ENCODE measurements at places on chromosomes 11 and 22. TPM values are rescaled to one million over a fixed set of nuclear protein-coding genes. Genes with fewer than 3 reads are reported as not detected.

GRCh38 chr22:27488456-27489177, 312.9 kb downstream of the MN1 start:
- no peak for DNase-seq

DNA sequence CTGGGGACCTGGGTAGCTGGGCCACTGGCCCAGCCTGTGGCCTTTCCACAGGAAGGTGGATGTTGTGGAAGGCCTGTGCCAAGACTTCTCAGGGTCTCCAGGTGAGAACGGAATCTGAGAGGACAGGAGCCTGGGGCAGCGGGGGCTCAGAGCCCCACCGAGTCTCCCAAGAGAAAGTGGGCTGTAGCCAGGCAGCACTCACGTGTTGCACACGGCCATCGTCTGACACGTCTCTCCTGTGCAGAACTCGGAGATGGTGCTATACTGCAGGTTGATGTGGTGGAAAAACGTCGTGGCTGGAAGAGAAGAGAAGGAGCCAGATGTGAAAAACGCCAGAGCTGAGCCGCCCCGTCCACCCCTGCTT, 6.4 kb downstream of the MOB2 start:
- DNase-seq = no peak

DNA sequence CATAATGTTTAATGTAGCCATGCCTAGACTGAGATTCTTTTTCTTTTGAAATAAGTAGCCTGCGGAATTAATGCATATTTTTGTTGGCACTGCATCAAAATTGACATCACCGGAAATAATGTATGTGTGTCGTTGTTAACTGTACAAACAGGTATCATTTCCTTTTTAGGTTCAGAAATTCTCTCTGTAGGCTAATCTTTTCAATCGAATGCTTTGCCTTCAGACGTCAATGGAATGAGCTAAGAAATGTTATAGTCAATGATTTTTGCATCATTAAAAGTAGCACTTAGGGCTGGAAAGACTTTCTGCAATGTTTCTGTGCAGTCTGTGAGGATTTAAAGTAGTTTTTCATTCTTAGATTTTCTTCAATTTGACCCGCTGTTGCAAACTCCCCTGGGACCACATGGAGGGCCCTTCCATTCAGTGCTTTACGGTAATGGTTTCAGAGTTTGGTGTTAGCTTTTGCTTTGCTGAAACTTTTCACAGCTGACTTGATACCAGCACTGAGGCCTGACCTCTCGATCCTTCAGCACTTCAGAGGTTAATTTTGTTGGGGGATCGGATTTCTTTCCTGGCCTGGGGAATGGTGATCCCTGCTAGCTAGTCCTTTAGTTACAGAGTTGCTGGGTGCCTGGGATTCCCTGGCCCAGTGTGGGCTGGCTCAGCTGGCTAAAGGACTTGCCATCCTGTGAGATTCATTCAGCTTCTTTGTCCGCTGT, 137.8 kb downstream of the DBX1 start:
- no peak for DNase-seq

DNA sequence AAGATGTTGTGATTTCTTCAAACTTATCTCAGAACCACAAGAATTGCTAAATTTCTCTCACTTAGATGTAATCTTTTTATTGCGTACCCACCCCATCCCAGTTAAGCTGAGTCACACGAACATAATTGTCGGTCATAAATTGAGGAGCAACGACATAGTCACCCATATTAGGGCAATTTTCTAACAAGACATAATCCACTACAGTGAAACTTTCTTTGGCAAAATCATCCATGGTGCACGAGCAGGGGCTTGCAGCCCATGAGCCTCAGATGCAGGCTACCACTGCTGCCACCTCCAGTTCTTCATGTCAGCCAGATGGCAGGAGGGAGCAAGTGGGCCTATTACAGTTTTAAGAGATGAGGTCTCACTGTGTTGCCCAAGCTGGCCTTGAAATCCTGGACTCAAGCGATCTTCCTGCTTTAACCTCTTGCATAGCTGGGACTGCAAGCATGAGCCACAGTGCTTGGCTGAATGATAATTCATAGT, 70.3 kb upstream of the GRK2 start:
- DNase-seq = no peak

DNA sequence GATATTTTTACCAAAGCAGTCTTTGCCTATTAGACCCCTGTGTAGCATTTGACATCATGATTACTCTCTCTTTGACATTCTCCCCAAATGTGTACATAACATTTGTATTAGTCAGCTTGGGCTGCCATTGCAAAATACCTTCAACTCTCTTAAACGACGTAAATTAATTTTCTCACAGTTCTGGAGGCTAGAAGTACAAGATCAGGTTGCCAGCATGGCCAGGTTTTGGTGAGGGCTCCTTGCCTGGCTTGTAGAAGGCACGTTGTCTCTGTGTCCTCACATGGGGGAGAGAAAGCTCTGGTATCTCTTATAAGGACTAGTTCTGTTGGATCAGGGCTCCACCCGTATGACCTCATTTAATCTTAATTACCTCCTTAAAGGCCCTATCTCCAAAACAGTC, 12.3 kb upstream of the DLAT start:
- DNase-seq = no peak

- no peak for DNase-seq
Observed at GRCh38 chr11:88447281-88447680, 109.7 kb upstream of the CTSC start.

GRCh38 chr11:44177905-44178304, 82.4 kb downstream of the EXT2 start:
- DNase-seq = no peak

DNA sequence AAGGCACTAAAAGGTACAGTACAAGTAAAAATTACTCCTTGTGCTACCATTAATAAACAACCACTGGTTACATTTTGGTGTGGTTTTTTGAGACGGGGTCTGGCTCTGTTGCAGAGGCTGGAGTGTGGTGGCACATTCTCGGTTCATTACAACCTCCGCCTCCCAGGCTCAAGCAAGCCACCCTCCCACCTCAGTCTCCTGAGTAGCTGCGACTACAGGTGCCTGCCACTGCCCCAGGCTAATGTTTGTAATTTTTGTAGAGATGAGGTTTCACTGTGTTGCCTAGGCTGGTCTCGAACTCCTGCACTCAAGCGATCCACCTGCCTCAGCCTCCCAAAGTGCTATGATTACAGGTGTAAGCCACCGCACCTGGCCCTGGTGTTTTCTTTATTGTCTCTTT, 20.8 kb downstream of the TAF1D start:
- no peak for DNase-seq

DNA sequence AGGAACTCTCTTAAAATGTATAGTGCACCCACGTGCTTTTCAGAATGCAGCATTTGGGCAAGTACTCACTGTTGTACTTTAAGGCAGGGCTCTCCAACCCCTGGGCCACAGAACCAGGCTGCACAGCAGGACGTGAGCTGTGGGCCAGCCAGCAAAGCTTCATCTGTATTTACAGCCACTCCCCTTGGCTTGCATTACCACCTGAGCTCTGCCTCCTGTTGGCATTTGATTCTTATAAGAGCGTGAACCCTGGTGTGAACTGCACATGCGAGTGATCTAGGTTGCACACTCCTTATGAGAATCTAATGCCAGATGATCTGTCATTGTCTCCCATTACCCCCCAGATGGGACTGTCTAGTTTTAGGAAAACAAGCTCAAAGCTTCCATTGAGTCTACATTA, 3.0 kb downstream of the C11orf58 start:
- no peak for DNase-seq

GRCh38 chr11:85947431-85948272, 92.5 kb downstream of the CCDC83 start:
- no peak for DNase-seq

GRCh38 chr11:116533186-116533825, 239.5 kb downstream of the BUD13 start:
- DNase-seq = no peak

- DNase-seq = no peak
Observed at GRCh38 chr11:132054822-132055221, 684.4 kb downstream of the NTM start.

GRCh38 chr22:40823426-40823825, 4.3 kb upstream of the SLC25A17 start:
- DNase-seq = no peak

- no peak for DNase-seq
Observed at GRCh38 chr11:101169944-101170343, 40.3 kb upstream of the PGR start.

DNA sequence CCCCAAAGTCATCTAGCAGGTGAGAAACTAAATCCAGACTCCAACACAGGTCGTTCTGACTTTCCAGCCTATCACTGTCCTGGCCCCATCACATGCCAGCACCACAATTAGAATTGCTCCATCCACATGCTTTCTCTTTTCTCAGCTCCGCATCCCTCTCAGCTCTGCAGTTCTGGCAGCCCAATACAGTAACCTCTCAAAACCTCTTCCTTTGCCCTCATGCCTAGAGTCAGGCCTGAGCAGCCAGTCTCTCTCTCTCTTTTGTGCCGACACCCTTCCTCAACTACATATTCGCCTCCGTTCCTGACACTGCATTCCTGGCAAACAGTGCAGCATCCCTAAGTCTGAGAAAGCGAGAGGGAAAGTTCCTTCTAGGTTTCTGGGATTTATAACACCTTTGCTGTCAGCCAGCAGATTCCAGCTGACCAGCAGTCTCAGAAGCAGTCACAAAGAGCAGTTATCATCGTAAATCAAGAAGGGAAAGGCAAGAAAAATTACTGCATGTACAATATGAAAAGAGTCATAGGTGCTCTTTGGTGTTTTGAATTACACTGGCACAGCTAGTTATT, 258.0 kb downstream of the FAT3 start:
- no peak for DNase-seq

GRCh38 chr11:78377625-78378418, 39.8 kb downstream of the GAB2 start:
- no peak for DNase-seq

GRCh38 chr11:9799886-9800285, 136.0 kb downstream of the SWAP70 start:
- DNase-seq = no peak

DNA sequence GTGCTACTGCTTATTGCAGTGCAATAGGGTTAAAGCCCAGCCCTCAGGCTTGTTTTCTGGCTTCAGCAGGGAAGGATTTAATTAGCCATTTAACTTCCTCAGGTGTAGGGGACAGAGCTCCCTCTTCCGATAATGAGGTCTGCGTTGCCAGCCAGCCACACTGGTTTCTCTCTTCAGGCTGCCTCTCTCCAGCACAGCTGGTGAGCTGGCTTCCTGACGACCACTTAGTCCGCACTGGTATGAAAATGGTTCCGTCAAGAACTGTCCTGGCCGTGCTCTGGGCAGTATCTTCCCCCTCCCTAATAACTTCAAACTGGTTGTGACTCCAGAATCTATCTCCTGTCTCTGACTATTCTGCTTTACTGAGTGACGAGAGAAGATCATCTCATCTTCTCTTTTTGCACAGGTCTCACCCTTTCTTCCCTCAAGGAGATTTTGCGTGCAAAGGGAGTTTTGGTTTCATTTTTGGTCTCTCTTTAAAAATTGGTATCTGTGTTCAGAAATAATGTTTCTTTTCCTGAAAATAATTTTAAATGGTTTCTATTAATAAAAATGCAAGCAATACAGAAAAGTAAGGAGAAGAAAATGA, 49.2 kb downstream of the CNTN5 start:
- DNase-seq = peak; percentile 16

DNA sequence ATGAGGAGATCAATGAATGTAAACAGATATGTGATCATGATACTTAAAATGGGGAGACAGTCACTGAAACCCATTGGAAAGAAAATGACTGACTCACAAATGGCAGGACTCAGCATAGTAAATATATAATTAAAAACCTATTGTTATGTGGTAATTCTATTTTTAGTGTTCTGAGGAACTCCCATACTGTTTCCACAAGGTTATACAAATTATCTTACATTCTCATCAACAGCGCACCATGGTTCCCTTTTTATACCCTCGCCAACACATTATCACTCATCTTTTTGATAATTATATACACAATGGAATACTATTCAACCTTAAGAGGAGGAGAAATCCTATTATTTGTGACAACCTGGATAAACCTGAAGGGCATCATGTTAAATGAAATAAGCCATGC, 17.1 kb downstream of the OR5B21 start:
- DNase-seq = no peak

GRCh38 chr11:113159988-113160807, 154.2 kb upstream of the TTC12 start:
- no peak for DNase-seq

DNA sequence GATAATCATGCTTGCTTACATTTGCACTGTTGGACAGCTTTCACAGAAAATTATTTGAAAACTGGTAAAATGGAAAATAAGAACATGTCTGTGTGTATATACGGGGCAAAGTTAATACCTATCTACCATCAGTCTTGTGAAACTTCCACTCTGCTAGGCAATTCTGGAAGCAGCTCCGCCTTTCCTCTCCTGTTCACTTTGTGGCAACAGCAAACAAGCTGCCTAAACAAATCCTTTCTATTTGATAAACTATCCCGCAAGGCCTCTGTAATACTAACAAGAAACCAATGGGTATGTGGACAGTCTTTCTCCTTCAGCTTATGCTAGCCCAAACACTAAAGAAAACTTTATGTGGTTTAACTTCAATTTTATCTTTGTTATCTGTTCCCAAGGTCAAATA, 39.2 kb upstream of the RAPSN start:
- no peak for DNase-seq

DNA sequence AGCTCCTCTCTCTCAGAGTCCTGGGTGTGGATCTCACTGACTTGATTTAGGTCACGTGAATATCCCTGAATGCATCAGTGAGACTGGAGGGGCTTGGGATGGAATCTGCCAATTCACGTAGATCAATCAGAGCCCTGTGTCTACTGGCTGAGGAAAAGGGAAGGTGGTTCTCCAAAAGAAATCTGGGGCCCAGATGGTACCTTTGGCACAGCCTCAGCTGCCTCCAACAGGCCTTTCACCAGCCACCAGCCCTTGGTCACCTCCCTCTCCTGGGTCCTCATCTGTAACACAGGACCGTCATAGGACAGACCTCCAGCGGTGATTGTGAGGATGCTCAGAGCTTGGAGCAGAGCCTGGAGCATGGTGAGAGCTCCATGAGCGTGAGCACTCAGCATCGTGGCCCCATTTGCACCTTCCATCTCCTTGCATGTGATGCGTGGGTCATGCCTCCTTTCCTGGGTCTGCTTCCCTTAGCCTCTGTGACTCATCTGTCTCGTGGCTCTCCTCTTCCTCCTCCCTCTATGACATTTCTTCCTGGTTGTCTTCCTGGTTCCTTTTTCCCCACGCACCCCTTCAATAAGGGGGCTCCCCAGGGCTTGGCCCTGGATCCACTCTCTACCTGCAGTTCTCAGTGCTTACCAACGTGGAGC, 7.5 kb upstream of the MIEF1 start:
- DNase-seq = no peak

GRCh38 chr22:42807185-42807584, 49.9 kb downstream of the ARFGAP3 start:
- no peak for DNase-seq

Gene ELFN2
- total RNA-seq = not detected

Gene IGSF9B
- total RNA-seq = 40.0 TPM

Gene CYB5R2
- total RNA-seq = 3.3 TPM

Gene MMP8
- 0.37 TPM for total RNA-seq

Gene PYGM
- 48.6 TPM for total RNA-seq

Gene PHLDA2
- total RNA-seq = 3.4 TPM

Gene CALCB
- total RNA-seq = not detected

Gene FKBP2
- total RNA-seq = 66.9 TPM

Gene BRSK2
- 1.6 TPM for total RNA-seq

Gene SF1
- 154 TPM for total RNA-seq

Gene TMEM121B
- 0.97 TPM for total RNA-seq

Gene OR6Q1
- total RNA-seq = not detected

Gene SFI1
- total RNA-seq = 8.2 TPM

Gene SLC17A6
- not detected for total RNA-seq

Gene RELT
- 8.3 TPM for total RNA-seq

Gene CHADL
- total RNA-seq = 14.4 TPM

Gene CSTF3
- total RNA-seq = 15.8 TPM

Gene KCNJ11
- 11.3 TPM for total RNA-seq

Gene P2RY6
- 2.0 TPM for total RNA-seq

Gene MPST
- 48.2 TPM for total RNA-seq

Gene PATE2
- total RNA-seq = not detected

Gene LRRC55
- 0.12 TPM for total RNA-seq
